Stimulated activated CD4-positive, alpha-beta T cell treated with anti-CD3 and anti-CD28 coated beads, Interleukin-15, amount 100 ng/mL, for 24 hours (primary cell): ENCODE measurements at places on chromosomes 13 and 19.

- no peak for DNase-seq
These were observed 277.9 kb downstream of the TSHZ3 start for GRCh38 chr19:31071136-31071855.

DNA sequence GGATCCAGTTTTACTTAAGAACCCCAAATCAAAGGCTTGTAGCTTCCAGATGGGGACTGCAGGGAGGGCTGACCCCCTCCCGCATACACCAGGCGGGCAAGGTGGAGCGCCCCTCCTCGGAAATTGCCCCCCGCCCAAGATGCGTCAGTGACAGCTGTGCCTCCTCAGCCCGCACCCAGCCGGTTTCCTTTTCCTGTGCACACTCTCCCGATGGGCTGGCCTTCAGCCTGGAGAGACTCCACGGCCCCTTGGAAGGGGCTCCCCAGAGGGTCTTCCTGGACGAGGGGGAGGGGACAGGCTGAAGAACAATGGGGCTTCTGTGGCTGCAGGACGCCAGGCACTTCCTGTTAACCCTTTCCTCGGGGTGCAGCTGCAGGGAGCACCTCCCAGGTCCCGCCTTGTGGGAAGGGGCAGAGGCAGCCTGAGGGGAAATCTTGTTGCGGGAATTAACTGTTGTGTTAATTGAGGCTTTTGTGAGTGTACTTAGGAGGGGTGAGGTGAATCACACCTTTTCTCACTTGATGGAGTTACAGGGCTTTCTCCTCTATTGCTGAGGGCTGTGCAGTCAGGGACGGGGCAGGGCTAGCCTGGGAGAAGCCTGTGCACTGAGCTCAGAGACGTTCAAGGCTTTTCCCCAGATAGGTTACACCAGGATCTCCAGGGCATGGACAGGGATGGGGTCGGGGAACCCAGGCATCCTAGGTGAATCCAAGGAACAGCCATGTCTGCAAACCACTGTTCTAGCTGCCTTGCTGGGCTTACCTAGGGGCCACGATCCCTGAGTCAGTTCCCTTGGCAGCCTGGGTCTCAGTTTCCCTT is 14.3 kb downstream of the IER2 start:
- DNase-seq = peak; percentile 62

GRCh38 chr19:18278521-18279265 is 2.7 kb downstream of the JUND start:
- DNase-seq = peak; percentile 66

DNA sequence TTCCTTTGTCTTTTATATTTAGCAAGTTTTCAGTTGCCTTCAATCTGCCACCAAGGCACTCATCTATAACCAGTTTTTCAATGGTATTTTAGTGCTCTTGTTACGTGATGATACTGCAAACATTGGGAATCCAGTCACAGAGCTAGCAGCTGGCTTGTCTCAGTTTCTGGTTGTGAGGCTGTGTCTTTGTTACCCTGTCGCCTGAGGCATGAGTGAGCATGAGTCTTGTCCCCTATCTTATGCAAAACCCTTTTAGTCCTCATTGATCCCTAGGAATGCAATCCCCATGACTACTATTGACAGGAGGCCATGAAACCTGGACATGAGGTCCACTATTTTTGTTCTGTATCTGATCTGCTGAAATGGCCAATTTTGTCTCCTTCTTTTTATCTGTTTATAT is 391.0 kb downstream of the LMO7 start:
- no peak for DNase-seq

- no peak for DNase-seq
These were observed 380.0 kb upstream of the SGCG start for GRCh38 chr13:22800526-22801401.

DNA sequence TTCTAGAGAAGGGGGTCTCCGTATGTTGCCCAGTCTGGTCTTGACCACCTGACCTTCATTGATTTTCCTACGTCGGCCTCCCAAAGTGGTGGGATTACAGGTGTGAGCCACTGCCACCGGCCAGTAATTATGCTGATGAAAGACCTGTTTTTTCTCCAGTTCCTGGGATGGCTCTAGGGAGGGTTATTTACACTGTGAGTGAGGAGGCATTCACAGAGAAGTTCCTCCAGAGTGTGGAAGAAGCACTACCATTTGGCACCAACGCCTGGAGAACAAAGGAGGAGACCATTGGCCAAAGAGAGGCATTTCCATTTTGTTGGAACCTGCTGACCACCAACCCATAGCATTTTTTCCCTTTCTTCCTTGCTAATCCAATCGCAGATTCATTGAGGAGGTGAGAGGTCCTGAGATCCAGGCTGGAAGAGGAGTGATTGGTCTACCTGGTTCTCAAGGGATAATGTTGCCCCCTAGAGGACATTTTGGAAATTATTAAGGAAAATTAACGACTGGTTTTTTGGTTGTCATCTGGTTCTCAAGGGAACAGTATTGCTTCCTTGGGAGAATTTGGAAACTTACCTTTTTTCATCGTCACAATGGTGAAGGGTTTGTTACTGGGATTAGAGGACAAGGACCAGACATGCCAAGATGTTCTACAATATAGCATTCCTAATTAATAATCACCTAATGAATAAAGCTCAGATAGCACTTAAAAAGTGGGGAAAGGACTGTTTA is 5.5 kb upstream of the SAE1 start:
- DNase-seq = no peak

DNA sequence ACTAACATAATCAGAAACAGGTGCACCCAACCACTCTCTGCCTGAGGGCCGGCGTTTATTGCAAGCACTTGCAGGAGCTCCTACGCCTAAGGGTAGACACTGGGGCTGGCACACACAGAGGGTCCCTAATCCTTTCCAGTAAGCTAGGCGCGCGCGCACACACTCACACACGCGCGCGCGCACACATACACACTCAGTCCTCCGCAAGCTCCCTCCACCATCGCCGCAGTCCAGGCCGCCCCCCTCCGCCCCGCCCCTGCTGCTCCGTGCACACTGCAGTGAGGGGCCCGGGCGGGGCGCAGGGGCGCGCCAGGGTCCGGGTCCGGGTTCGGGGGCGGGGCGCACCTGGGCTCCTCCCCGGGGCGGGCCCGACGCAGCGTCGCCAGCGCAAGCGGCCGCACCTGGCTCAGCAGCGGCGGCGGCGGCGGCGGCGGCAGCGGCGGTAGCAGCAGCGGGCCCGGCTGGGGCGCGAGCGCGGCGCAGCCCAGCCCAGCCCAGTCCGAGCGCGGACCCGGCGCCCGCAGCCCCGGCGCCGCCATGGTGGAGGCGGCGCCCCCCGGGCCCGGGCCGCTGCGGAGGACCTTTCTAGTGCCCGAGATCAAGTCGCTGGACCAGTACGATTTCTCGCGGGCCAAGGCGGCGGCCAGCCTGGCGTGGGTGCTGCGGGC is at the start of gene CAMSAP3:
CAMSAP3 (plus strand) TSS at position 398 of the 668 bp plus-strand sequence; CDS start at position 538, 140 bp downstream.
- peak; percentile 63 for DNase-seq

GRCh38 chr19:27865927-27866777 is 1346.8 kb downstream of the UQCRFS1 start:
- no peak for DNase-seq

DNA sequence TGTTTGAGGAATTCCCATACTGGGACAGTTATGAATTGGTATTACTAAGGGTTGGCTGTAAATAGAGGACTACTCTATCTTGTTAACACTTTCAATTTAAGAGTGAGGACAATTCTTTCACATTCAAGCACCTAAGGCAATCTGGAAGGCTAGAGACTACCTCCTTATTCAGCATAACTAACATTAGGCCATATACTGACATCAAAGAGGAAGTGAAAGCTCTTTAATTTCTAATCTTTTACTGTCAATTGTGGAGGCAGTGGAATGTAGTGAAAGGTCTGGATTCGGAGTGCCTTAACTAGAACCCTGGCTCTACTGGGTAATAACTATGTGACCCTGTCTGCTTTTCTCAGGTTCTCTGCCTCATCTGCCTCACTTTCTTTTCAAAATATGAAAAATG is 134.0 kb downstream of the UFM1 start:
- no peak for DNase-seq

GRCh38 chr13:105112561-105112960 is 1422.9 kb downstream of the EFNB2 start:
- no peak for DNase-seq

DNA sequence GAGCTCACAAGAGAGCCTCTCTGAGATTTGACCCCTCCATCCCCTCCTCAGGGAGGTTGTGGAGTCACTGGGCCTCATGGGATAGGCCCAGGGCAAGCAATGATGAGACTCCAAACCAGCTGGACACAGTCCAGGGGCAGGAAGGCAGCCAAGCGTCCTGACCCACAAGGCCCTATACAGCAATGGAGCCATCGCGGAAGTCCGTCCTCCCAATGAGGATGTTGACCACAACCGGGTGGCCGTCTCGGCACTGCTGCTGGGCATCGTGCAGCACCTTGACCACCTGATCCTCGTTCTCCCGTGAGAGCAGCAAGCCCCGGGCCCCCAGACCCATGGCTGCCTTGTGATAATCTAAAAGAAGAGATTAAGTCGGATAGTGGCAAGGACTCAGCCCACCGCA is 7.9 kb downstream of the SYDE1 start:
- no peak for DNase-seq

DNA sequence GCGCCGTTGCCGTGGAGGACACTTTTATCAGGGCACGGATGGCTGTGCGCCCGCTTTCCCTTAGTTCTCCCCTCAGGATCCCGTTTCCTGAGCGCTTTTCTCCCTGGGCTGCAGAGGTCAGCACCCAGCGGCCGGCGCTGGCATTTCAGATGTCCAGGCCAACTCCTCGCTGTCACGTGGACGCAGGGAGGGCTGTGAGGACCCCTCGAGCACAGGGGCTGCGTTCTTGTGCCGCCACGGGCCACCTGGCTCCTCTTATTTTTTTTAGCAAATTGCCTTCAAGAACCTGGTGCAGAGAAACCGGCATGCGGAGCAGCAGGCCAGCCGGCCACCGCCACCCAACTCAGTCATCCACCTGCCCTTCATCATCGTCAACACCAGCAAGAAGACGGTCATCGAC is 22.3 kb downstream of the ATP4B start:
- no peak for DNase-seq

DNA sequence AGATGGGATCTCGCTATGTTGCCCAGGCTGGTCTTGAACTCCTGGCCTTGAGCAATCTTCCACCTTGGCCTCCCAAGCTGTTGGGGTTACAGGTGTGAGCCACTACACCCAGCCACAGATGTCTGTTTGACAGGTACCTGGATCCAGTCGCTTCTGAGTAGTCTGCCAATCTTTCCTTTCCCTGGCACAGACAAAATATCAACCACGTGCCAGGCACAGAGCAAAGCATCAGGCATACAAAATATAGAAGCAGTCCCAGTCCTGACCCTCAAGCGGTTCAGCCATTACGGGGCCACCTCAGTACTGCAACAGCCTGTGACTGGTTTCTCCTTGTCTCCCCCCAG is 3.8 kb downstream of the ELAVL1 start:
- DNase-seq = no peak

DNA sequence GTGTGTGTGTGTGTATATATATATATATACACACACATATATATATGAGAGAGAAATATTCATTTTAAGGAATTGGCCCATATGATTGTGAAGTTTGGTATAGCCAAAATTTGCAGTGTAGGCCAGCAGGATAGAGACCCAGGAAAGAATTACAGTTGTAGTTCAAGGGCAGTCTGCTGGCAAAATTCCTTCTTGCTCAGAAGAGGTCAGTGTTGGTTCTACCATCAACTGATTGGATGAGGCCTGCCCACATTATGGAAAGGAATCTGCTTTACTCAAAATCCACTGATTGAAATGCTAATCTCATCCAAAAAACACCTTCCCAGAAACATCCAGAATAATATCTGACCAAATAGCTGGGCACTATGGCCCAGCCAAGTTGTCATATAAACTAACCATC is 24.0 kb downstream of the RNF6 start:
- DNase-seq = no peak

GRCh38 chr19:3024870-3025548 is 4.1 kb downstream of the TLE2 start:
- DNase-seq = no peak

DNA sequence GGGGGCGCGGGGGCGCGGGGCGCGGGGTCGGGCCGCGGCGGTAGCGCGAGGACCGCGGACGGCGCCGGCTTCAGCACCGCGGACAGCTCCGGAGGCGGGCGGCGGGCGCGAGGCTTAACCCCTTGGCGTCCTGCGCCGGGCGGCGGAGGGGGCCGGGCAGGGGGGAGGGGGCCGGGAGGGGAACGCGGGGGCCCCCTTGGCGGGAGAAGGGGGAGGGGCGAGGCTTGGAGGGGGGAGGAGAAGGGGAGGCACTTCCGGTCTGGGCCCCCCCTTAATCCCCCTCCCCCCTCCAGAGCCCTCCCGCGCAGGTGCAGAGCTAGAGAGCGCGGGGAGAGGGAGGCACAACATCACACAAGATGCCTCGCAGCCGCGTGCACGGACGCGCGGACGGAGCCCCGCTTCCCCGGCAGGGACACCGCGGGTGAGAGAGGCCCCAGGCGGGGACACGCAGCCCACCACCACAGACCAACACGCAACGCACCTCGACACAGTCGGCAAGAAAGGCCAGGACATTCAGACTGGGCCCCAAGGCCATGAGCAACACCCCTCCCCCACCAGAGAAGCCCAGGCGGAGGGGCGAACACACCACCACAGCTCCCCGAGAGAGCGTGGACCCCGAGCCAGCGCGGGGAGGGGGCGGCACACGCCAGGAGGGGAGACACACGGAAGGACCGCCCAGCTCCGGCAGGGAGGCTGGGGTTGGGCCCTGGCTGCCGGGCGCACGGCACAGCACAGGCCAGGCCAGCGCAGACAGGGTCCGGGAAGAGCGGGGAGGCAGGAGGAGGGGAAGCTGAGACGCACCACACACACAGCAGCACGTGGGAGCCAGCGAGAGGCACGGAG is 24.1 kb downstream of the SHANK1 start:
- DNase-seq = peak; percentile 36

DNA sequence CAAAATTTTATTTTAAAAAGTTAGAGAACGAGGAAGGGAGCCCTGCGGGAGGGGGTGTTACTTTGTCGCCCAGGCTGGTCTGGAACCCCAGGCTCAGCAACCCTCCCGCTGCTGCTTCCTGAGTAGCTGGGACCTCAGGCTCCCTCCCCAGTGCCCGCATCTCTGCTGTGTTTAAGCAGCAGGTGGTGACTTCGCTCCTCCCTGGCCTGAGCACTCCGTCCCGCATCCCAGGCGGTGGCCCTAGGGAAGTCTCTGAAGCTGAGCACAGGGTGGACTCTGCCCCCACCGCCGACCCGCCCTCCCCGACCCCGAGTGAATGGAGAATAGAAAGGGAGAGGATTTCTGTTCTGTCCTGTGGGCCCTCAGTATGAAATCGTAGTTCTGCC is 30.5 kb downstream of the ZNF701 start:
- DNase-seq = peak; percentile 25

- no peak for DNase-seq
These were observed 109.8 kb upstream of the FREM2 start for GRCh38 chr13:38577048-38577447.

DNA sequence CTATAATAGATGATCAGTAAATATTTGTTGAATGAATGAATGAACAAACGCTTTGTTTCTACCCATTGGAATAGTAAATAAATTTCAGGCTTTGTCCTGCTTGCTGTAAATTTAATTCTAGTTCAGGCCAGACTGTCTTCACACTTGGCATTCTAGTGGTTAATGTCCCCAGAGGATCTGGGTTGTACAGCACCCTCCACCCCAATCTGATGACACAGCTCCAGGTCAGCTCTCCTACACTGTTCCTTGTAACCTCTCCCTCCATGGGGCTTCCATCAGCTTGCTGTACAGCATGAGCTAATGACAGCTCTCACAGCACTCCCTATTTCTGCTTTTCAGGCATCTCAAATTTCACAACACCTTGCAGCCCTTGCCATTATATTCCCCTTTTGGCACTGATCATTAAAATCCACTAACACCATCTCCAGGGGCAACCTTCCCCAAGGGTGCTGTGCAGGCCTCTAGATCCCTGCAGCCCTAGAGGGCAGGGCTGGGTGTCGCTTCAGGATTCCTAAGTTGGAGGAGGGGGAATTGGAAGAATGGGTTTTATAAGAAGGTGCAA is 12.7 kb upstream of the KL start:
- no peak for DNase-seq
